Occipital lobe (tissue), 3 donors: ENCODE measurements at places on chromosomes 2 and 18. TPM values are rescaled to one million over a fixed set of nuclear protein-coding genes. Genes with fewer than 3 reads are reported as not detected.
A peak's percentile ranks its signal among the peaks of the same experiment; 100 is the strongest.

- DNase-seq, result no peak
Measured at GRCh38 chr18:35164133-35164532, 76.7 kb upstream of the ZNF397 start.

The PROKR1 gene
- 2.0 TPM for total RNA-seq

DNA sequence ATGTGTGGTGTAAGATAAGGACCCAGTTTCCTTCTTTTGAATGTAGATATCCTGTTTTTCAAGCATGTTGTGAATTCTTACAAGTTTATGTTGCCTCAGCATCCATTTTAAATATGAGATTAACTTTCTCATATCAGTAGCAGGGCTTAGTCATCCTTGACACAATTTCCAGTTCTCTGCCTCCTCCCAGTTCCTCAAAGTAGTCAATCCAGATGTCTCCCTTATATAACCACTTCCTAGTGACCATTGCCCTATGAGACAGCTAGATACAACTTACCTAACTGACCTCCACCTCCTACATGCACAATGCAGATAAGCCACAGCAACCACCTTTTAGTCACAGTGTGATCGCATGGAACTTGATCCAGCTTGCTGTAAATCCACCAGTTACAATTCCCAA is 269.2 kb upstream of the ZNF521 start:
- no peak for DNase-seq

GRCh38 chr2:21034156-21034971 is 9.5 kb downstream of the APOB start:
- DNase-seq, result no peak

The ADCYAP1 gene
- total RNA-seq, result 6.4 TPM

- DNase-seq, result no peak
Measured at GRCh38 chr18:23424616-23425015, 28.5 kb upstream of the RIOK3 start.

GRCh38 chr2:149029307-149029965 is 9.1 kb upstream of the LYPD6B start:
- no peak for DNase-seq

The CCDC74B gene
- 3.6 TPM for total RNA-seq

DNA sequence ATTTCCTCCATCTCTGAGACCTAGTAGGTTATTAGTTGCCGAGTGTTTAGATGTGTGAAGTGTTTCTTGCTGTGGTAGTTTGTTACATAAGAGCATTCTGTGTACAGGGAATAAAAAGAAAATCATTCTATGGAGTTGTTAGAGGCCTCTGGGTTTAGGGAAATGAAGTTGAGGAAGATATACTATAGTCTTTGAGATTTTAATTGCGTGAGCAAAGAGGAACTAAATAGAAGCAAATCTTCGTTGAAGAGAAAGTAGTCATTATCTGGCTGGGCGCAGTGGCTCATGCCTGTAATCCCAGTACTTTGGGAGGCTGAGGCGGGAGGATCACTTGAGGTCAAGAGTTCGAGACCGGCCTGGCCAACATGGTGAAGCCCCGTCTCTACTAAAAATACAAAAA is 19.0 kb downstream of the USP39 start:
- no peak for DNase-seq

DNA sequence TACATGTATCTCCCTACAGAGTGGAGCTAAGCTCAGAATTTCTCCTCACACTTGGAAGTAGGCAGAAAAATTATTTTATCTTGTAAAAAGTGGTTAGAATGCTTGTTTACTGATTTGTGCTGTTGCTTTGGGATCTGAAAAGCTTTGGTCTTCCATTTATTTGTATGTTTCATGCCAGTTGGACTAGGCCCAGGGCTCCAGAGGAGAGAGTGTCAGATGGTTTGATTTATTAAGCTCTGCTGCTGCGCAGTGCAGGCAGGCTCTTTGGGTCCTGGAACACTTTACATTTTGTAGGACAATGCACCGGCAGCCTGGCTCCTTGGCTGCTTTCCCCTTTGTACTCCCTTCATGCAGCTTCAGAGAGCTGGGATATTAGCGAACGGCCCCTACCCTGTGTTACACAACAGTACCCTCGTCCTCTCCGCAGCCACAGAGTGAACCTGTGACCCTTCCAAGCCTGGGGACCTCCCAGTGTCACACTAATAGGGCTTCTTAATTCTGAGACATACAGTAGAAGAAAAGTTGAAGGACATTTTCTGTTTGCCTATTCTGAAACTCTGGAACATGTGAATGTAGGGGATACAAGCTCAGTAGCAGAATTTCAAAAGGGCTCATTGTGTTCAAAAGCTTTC is 56.7 kb upstream of the EML6 start:
- DNase-seq, result peak; percentile 55

The DLX1 gene
- 21.4 TPM for total RNA-seq

DNA sequence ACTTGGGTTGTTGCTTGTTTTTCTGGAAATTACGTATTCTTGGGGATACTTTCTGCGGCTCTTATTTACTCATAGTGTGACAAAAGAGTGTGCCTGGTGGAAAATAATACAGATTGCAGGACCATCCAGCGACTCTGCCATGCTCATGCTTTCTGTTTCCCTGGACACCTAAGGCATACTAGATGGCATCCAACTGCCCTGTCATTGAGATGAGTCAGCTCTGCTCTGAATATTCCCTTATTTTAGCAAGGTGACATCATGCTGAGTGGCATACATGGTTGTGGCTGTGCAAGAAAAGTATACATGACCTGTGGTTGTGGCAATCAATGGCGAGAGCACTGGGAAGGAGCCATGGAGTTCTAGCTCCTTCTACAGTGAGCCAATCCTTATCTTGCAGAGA is 471.0 kb downstream of the TMEM182 start:
- DNase-seq, result no peak

GRCh38 chr2:3434654-3435053 is 55.2 kb downstream of the TRAPPC12 start:
- DNase-seq, result no peak

DNA sequence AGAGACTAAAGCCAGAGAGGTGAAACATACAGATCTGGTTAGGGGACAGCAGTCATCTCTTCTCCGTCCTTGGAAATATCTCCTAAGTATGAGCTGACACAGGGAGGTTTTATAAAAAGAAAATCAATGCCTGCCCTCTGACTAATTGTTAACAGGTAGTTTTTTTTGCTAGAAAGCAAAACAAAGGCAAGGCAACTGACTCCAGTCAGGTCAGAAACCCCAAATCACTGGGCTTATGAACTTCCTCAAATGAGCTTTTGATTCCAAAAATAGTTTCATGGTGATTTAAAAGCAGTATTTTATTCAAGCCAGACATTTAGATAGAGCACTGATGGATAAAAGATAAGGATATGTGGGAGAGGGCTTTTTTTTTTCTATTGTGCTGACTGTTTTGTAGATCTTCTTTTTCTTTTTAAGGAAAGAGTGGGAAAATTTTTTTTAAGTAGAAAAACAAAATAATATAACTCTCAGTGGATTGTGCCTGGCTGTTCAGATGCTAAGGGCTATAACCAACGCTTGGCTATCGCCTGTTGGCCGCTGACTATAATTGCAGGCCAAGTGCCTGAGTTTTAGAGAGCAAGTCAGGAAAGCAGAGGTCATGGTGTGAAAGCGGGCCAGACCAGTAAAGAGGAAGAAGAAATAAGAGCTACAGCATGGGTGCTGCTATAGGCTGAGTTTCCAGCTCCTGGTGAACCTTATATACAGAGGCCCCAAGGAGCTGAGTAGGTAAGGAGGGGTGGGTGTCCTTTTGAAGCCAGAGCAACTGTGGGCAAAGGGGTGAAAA is 44.9 kb downstream of the MRPL35 start:
- no peak for DNase-seq

- DNase-seq, result no peak
Measured at GRCh38 chr2:200199576-200200263, 106.8 kb upstream of the SPATS2L start.

The TGFBRAP1 gene
- total RNA-seq, result 25.0 TPM

The GPBAR1 gene
- not detected for total RNA-seq

The PLGLB2 gene
- 2.0 TPM for total RNA-seq

GRCh38 chr2:43995733-43996533 is at the start of gene LRPPRC:
Gene LRPPRC (minus strand): TSS chr2:43995989. CDS start chr2:43995947, 42 bp downstream.
- DNase-seq, result peak; percentile 88

GRCh38 chr2:132478461-132479105 is 62.0 kb downstream of the GPR39 start:
- DNase-seq, result no peak

The LMAN2L gene
- 21.7 TPM for total RNA-seq

DNA sequence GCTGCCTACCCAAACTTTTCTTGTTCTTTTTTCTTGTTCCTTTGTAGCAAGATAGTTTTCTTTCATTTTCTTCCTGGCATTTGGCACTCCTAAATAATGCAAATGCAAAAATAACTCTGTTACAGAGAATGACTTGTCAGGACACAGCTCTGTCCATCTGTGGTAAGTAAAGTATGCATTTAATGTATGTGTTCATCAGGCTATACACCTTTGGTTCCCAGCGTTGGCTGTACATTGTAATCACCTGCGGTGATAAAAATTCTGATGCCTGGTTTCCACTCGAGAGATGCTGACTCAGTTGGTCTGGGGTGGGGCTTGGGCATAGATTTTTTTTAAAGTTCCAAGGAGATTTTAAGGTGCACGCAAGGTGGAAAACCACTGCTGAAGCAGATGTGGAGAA is at the start of gene SERPINB13:
Gene SERPINB13 (plus strand): TSS at position 378 of the 400 bp plus-strand sequence. CDS start 1,325 bp downstream, outside the sequence.
- DNase-seq, result no peak

DNA sequence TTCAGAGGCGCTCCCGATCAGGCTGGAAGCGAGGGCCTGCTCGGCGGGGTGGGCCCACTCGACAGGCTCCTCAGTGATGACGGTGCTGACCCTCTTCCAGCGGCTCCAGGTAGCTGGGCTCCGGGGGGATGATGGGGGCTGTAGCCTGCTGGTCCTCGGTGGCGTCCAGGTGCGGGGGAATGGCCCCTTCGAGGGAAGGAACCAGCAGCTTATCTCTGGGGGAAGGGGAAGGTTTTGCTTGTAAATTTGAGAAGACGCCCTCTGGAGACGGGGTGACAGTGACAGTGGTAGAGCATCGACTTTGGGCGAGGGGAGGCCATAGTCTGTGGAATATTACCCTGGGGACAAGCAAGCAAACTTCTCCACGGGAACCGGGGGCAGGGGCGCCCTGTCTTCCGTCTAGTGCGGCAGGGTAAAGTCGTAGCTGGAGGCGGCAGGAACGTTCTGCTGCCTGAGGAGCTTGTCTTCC is 891.9 kb upstream of the LRRTM1 start:
- no peak for DNase-seq

The SERPINB4 gene
- not detected for total RNA-seq

The MC4R gene
- total RNA-seq, result 1.4 TPM

GRCh38 chr2:189305291-189305943 is 125.9 kb upstream of the COL5A2 start:
- no peak for DNase-seq

DNA sequence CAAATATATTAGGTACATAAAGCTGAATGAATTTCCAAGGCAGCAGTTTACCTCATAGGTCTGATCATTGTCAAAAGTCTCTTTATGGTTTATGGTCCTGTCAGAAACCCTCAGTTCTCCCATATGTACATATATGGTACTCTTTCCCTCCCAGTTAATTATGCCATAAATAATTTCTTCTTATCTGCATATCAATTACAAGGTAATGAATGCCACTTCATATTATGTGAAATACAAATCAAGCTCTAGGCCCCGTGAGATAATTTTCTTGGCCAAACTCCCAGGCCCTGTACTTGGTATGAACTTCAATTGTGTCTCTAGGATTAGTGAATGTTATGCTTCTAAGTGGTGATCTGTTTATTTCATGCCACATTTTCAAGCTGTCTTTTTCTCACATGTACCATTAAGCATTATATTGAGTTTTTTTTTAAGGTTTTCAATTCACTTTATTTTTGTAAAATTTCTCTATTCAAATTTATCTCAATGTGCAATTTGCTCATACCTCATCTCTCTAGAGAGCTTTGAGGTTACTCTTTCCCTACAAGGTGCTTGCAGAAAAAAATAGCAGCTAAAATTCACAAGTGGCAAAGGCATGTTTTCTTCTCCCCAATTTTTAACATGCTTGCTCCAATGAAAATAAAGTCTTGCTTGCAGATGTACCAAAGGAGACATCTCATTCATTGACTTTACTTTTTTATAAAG is 430.6 kb upstream of the VRK2 start:
- no peak for DNase-seq

The ARHGAP15 gene
- total RNA-seq, result 14.2 TPM

GRCh38 chr18:57073501-57074187 is 73.2 kb upstream of the BOD1L2 start:
- no peak for DNase-seq

GRCh38 chr2:196239622-196240587 is 68.5 kb upstream of the STK17B start:
- no peak for DNase-seq

- no peak for DNase-seq
Measured at GRCh38 chr2:96315400-96316071, 9.6 kb upstream of the ITPRIPL1 start.

The DCC gene
- 13.6 TPM for total RNA-seq

The MEP1B gene
- total RNA-seq, result 0.78 TPM

The SLC5A7 gene
- 0.94 TPM for total RNA-seq

- DNase-seq, result peak; percentile 67
Measured at GRCh38 chr2:80454628-80455027, 150.1 kb upstream of the LRRTM1 start.

DNA sequence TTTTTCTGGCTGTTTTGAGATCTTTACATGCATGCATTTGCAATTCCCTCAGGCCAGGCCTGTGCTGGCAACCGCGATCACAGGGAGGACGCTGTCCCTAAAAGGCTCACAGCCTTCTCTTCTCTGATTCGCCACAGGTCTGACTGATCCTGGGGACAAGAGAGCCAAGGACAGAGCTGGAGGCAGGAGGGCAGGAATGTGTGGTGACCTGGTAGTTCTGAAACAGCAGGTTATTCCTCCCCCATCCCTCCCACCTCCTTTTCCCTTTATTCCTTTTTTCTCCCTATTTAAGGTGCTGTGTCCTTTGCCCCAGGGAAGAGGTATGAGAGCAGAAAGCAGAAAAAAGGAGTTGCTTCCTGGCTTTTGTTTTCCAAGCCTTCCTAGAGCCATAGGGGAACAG is 21.9 kb downstream of the TMEM177 start:
- no peak for DNase-seq

DNA sequence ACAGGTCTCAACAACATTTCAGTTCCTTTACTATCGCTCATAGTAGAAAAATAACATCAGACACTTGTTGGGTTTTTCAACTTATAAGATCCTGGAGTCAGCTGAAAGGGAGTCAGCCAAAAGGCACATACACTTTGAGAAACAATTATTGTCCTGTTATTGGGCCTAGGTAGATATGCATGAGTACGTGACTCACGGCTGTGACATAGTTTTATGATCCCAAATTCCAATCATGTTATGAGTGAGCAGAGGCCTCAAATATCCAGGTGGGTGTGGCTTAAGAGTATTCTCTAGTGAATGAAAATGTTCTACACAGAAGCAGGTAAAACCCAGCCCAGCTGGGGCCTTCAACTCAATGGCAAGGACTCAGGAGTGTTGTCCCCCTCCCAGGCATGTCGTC is 27.2 kb downstream of the SERPINB8 start:
- DNase-seq, result no peak

DNA sequence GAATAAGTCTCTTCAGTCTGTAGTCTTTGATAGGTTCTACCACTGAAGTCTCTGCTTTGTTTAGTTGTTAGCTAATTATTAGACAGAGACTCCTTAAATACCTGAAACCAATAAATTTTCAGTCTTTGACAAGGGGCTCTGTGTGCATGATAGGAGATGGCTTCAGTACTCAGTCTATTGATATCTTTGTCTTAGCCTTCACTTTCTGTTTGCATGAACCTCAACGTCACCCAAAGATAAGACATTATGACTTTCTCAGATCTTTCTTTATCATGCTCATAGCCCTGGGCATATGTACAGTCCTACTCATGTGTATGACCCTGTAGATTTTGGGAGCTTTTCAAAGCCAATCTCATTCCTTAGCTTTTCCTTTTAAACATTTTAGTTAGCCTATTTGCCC is 183.5 kb upstream of the GCFC2 start:
- DNase-seq, result no peak
